ENCODE measurements at places on chromosomes 2 and 18.

DNA sequence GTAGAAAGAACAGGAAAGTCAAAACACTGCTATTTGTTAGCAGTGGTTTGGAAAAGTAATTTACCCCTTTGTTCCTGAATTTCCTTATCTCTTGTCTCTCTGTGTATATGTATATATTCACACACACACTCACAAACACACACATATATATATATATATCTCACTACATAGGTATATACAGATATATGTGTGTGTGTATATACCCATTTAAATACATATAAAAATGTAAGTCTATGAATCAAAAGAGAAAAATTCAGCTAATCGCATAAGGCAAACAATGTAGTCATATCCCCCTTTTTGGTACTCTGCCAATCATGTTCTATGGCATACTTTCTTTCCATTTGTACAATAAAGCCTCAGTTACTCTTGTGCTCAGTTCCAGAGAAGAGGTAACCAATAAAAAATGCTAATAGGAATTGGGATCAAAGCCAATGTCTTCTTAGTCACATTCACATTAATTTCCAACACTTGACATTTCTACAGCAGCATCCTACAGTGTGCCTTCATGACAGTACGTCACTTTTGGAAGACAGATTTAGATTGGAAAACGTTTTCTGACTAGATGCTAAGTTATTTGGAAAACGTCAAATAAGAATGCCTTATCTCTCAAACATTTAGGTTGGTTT is 94.6 kb downstream of the MC4R start:
- DNase-seq, result no peak

GRCh38 chr2:31269087-31269486 is 35.1 kb downstream of the EHD3 start:
- no peak for DNase-seq

DNA sequence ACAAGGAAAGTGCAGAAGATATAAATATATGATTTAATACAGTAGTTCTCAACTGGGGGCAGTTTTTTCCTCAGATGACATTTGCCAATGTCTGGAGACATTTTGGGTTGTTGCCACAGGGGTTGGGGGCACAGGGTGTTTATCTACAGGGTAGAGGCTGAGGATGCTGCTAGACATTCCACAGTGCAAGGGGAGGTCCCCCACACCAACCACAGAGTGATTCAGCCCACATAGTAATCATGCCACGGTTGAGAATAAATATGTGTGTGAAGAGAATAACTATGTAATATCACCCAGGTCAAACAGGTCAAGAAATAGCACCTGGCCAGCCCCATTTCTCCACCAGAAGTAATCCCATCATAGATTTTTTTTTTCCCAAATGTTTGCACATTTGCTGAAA is 17.9 kb downstream of the DYSF start:
- no peak for DNase-seq

GRCh38 chr2:45992741-45993475 is 304.3 kb upstream of the EPAS1 start:
- DNase-seq, result no peak

GRCh38 chr2:1967242-1968208 is 223.2 kb upstream of the PXDN start:
- no peak for DNase-seq

DNA sequence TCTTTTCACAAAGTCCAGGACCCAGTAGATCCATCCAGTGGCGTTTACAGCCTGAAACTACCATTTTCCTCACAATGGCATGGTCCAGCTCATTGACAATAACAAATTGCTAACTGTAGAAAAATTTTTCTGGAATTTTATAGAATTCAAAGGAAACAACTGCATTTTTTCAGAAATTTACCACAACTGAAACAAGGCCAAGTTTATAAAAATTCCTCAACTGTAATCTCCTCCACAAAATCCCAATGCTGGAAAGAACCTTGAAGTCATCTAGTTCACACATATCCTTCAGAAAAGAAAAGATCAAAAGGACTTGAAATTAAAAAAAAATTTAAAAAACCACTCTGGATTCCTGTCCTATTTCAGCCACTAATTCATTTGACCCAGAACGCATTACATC is 226.0 kb upstream of the CTAGE1 start:
- DNase-seq, result no peak

DNA sequence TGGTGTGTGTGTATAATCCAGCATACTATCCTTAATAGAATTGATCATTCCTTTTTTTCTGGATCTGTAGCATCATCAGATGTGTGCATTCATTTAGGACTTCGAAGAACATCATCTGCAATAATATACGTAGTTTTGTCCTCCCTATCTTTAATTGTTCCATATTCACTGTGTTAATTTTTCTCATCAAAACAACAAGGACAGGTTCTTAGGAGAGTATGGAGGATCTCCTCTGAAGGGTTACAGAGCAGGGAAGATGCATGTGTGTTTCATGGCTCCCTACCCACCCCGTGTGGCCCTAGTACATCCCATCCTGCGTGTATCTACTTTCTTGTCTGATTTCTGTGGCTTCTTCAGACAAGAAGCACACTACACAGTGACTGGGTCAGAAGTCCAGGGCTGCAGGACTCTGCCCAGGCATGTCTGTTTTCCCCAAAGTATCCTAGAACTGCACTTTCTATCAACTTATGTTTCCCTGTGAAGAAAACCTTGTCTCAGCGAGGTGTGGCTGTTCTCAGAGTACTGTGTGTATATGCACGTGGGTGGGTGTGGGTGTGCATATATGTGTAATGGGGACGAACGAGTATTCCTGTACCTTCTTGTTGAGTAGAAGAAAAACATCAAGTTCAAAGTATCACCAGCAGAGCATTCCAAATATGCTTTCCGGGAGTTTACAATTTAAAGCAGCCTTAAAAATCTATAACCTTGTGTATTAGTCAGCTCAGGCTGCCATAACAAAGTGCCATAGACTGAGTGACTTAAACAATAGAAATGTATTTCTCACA is 220.4 kb upstream of the FOSL2 start:
- peak; percentile 44 for DNase-seq

GRCh38 chr2:49255409-49255971 is 101.2 kb upstream of the FSHR start:
- no peak for DNase-seq

DNA sequence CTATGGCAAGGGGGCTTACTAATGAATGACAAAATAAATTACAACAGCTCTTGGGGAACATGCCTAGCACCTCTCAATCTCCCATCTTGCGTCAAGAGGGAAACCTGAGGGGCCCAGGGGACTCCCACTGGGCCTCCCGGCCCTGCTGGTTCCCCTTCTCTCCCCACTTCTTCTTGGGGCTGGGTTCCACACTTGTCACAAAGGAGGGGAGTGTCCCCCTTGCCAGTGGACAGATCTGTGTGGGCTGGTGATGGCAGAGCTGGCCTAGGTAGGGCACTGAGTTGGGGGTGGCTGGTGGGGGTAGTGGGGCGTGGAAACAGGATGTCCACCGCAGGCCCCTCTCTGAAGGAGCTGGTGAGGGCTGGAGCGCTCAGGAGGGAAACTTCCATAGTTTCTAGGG is 184.0 kb upstream of the HAAO start:
- no peak for DNase-seq

DNA sequence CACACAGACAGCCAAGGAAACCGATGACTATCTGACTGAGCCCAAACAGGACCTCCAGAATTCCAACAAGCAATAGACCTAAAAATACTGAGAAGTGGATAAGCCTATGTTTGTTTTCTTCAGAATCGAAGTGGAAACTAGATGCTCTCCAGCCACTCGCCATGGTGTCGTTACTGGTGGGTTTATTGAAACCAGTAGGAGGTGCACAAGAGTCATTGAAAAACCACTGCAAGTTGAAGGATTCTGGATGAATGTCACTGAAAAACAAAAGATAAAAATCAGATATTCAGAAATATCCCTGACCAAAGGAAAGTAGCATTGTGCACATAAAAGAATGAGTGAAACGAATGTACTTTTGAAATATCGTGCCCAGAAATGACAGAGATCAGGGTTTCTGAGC is 15.3 kb downstream of the TM4SF20 start:
- DNase-seq, result no peak

GRCh38 chr2:229974266-229974665 is 52.0 kb downstream of the FBXO36 start:
- no peak for DNase-seq

GRCh38 chr18:46324087-46324955 is 220.1 kb downstream of the HAUS1 start:
- peak; percentile 32 for DNase-seq

GRCh38 chr2:50395605-50396297 is 636.2 kb downstream of the NRXN1 start:
- DNase-seq, result no peak

DNA sequence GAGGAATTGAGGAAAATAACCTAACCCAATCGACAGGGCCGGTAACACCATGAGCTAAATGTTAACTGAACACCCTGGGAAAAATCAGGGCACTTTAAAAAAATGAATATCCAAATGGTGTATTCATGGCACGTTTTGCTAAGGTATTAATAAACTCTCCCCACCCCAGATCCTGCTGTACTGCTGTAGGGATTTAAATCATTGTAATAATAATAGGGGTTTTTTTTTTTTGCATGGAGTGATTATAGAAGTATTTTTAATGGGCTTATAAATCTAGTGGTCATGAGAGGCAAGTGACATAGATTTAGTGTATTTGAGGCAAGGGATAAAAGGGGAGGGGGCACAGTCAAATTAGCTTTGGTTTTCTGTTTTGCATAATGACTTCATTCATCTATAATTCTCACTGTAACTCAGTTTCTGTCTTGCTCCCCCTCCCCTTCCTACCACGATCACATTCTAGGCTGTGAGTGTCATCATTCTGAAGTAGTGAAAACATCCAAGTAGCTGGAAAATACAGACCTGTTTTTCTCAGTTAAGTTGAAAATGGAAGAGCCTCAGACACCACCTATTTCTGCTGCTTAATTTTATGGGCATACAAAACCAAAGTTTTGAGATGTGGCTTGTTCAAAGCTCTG is 18.2 kb upstream of the MGAT5 start:
- DNase-seq, result no peak

GRCh38 chr18:25061395-25061794 is 290.6 kb downstream of the ZNF521 start:
- DNase-seq, result no peak

- DNase-seq, result peak; percentile 64
Observed at GRCh38 chr2:190469771-190470170, 61.6 kb downstream of the MFSD6 start.

- DNase-seq, result no peak
Observed at GRCh38 chr2:233676046-233676445, 4.3 kb downstream of the UGT1A9 start.

DNA sequence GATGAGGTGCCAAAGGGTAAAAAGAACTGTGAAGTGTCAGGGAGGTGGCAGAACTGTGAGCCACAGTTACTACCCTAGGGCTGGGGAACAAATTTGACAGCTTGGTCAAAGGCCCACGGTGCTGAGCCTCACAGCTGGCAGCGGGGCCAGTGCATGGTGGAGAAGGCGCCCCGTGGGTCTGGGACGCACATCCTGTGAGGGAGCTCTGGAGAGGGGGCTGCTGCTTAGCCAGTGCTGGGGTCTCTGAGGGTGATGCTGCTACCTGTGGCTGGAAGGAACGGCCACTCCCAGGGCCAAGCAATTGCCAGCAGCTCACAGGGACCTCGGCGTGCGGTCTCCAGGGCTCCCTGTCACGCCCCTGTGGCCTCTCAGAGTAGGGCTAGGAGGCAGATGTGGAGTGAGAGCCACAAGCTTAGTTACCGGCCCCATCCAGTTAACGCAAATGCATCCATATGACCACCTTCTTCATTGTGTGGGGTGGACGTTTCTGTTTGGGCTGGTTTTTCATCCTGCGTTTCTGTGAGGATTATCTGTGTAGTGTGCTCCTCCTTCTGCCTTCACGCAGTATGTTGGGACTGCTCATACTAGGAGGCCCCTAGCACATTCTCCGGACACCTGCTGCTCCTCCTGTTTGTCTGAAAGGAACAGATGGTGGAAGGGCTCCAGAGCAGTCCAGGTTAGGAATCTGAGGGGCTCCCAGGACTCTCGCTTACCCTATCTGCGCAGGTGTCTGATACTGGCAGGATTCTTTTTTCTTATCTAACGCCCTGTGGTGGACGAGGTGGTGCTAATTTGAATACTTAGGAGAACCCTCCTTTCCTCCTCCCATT is 26.0 kb downstream of the STK25 start:
- no peak for DNase-seq

DNA sequence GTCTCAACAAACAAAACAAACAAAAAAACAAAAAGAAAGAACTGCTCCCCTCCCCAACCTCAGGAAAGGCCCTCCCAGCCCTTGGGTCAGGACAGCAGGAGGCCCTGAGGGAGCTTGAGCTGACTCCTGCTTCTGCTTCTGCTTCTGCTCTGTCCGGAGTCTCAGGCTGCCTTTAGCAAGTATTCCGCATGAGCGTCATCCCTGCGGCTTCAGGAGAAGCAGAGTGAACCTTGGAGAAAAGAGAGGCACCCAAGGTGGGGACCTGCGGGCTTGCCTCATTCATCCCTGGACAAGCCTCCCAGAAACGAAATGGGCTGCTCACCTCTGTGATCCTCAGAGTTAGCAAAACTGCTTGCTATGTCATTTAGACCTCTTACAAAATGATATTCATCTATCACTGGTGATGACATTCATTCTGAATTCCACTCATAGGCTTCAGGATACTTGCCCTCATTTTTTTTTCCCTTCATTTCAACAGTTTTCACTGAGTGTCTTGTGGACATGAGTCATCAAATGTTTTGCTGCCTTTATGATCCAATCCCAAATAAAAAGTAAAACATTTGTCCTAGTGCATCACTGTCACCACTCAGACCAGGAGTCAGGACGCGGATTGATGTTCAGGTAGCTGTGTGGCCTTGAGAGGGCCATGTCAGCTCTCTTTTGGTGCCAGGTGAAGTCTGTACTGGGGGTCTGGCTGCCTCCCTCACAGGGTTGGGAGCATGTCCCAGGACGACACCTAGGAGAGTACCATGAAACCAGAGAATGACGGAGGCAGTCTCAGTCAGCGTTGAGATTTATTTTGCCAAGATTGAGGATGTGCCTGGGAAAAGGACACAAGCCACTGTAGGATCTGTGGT is 51.7 kb downstream of the IMPA2 start:
- no peak for DNase-seq

- DNase-seq, result no peak
Observed at GRCh38 chr18:8480506-8481328, 128.5 kb upstream of the RAB12 start.

DNA sequence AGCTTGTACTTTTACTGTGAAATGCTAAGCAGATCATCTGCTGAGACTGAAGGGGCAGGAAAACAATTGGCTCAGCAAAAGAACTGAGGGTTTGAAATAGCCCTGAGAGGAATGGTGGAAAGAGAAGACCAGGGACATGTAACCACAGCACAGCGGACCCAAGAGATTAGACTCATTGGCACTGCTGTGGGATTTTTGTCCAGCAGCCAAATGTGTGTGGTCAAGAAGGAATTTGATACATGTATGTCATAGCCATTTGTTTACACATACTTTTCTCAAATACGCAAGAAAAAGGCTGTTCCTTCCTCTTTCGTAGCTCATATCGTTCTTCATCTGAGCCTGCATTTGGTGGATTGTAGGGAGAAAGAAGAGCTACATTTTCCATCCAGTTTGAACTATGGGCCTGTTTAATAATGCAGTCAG is 73.8 kb downstream of the TRABD2A start:
- peak; percentile 69 for DNase-seq

DNA sequence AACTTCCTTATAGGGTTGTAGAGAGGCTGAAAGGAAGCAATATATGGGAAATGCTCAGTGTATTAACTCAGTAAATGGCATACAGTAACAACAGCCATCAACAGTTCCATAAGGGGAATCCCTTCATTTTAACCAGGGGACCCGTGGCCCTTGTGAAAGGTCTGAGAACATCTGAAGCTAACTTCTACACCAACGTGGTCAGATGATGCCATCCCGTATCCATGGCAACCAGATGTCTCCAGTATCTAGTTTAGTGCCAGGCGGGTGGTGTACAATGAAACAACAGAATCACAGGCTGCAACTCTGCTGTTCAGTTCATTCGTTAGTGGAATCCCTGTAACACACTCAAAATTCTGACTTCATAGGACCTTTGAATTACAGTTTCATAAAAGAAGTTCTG is 162.3 kb downstream of the TGIF1 start:
- DNase-seq, result no peak
